ENCODE measurements at places on chromosomes 2 and 18.
A peak's percentile ranks its signal among the peaks of the same experiment; 100 is the strongest.

DNA sequence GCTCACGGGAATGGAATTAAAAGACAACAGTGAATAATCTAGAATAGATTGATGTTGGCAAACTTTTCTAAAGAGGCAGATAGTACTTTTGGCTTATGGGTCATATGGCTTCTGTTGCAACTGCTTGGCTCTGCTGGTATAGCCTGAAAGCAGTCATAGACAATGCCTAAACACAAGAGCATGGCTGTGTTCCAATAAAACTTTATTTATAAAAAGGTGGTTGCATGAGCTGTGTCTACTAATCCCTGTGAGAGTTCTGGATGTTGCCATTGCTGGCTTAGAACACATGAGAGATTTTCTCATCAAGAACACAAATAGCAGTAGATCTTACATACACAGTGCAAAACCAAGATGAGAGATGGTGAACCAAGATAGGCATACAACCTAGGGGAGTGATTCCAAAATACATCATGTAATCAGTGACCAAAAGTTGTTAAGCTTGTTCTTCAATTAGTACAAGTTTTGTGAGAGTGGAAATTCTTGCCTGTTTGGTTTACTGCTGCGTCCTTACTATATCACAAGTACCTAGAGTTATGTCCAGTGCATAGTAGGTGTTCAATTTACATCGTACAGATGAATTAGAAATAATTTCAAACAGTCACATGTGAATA is 380.0 kb downstream of the METTL4 start:
- no peak for DNase-seq

GRCh38 chr2:71796174-71796593 is 342.8 kb downstream of the DYSF start:
- DNase-seq = no peak

DNA sequence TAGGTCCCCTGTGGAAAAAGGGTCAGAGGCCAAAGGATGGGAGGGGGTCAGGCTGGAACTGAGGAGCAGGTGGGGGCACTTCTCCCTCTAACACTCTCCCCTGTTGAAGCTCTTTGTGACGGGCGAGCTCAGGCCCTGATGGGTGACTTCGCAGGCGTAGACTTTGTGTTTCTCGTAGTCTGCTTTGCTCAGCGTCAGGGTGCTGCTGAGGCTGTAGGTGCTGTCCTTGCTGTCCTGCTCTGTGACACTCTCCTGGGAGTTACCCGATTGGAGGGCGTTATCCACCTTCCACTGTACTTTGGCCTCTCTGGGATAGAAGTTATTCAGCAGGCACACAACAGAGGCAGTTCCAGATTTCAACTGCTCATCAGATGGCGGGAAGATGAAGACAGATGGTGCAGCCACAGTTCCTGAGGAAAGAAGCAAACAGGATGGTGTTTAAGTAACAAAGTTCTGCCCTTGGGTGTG is 165.8 kb downstream of the RPIA start:
- DNase-seq = no peak

GRCh38 chr2:136032192-136032591 is 46.8 kb upstream of the DARS1 start:
- DNase-seq = no peak

GRCh38 chr2:151297882-151298281 is 8.4 kb upstream of the NMI start:
- DNase-seq = peak; percentile 76

- DNase-seq = no peak
Observed at GRCh38 chr18:74407888-74408287, 49.2 kb downstream of the DIPK1C start.

DNA sequence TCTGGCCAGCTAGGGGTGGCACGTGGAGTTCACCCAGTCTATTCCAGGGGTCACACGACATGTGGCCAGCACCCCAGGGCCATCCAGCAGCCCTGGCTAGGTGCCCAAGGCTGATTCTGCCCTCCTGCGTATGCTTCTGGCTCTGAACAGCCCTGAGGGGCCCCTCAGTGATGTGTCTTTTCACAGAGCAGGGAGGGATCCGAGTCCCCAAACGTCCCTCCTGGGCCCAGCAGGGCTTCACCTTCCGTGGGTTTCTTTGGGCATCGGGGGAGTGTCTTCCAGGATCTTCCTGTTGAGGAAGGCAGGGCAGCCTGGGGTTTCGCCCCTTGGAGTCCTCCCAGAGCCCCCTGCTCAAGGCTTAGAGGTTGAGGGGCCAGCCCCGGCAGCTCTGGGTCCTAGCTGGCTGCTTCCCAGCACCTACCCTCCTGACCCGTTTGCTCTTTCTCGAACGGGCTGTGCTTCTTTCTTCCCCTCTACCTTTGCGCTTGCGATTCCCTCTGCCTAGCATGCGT is 165.9 kb downstream of the DYSF start:
- no peak for DNase-seq

DNA sequence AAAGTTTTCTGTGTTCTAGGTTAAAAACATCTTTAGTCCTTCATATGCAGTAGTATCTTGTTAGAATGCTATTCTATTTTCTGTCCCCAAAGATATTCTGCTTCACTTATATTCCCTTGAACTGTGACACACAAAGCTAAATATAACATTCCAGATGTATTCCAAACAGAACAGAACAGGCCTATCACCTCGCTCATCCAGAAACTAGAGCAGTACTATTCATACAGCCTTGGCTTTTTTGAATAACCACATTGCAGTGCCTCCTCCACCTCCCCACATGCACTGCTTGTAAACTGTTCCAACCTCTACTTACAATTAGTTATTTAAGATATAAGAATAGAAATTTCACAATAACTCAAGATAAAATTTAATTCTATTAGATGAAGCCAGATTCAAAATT is 196.8 kb downstream of the EXOC6B start:
- no peak for DNase-seq

DNA sequence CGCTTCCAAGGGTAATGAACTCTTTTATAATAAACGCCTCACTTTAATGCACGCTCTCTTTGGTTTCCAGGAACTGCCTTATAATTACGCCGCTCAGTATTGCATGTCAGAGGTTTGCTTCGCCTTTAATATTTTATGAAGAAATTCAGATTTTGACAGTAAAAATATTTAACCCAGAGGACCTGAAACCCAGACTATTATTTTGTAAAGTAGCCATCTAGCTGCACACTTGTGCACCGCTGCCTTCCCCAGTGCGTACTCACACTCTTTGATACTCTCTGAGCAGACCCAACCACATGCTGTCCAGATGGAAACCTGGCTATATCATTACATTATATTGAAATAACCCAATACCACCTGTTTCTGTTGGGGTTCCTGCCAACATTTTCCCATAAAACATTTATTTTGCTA is 270.1 kb downstream of the C1D start:
- DNase-seq = no peak

GRCh38 chr18:46397174-46397573 is 259.8 kb downstream of the LOXHD1 start:
- DNase-seq = no peak

DNA sequence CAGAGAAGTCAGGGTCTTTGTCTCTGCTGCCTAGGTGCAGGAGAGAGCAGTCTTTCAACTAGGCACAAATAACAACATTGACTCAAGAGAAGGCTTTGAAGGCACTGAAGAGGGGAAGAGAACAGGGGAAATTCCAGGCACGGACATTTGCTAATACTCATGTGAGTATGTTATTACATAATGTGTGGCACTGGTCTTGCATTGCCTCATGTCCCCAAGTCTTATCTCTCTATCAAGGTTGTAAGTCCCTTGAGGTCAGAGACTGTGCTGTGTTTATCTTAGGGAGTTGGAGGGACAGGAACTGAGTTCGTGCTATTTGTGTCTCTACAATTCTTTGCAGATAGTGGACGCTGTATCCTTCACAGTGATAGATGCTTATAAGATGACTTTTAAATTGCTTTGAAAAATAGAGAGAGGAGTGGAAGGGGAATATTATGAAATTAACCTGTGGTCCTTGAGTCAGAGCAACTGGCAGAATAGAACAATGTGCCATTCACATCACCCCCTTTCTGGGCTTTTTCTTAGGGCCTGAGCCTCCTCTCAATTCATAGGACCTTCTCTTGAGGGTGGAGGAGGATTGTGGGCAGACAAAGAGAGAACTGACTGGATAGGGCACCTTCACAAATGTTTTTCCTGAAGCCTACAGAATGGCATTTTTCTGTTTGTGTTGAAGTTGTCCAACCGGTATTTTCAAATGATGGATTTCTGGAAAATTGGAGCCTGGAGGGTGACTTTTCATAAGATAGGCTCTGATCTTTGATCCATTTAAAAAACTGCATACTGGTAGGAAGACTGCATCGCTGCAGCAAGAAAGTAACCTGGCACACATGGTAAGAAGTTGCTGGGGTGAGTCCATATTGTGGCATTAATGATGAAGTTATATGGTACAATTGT is 96.6 kb upstream of the CXCR4 start:
- DNase-seq = peak; percentile 92
